ENCODE measurements at places on chromosomes 3 and 15.

GRCh38 chr3:46701181-46701939 lies at the start of gene TMIE:
TSS of gene TMIE (plus strand) at chr3:46701392. CDS start at chr3:46701488, 96 bp downstream.
- no peak for DNase-seq

DNA sequence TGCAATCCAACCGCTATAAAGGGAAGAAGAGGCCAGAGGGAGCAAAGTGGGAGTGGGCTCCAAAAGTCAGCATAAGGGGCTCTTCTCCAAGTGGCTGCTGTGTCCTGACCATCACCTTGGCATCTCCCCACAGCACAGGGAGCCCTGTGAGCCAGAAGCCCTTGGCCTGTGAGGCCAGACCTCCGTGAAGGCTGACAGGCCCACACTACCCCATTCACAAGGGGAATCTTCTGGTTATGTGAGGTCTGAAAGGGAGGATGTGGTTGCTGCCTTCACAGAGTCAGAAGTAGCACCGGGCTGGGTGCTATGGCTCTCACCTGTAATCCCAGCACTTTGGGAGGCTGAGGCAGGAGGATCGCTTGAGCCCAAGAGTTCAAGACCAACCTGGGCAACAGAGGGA lies 2.6 kb upstream of the ULK3 start:
- DNase-seq: no peak

DNA sequence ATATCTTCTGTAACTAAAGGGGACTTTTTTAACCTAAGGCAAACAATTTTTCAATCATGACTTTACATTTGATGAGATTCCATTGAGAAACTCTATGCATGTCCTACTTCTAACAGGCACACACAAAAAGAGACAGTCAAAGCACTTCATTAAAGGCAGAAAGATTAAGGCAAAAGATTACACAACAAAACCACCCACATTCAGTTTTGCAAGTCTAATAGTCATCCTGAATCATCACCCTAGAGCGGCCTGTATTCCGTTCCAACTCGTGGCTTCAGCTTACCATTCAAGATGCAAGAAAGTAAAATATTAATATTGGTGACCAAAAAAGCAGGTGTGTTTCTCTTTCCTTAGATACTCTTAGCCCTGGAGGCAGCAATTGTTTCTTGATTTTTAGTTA lies 205.9 kb downstream of the P3H2 start:
- no peak for DNase-seq

- no peak for DNase-seq
Observed at GRCh38 chr3:48459773-48460516, 13.4 kb downstream of the ATRIP start.

DNA sequence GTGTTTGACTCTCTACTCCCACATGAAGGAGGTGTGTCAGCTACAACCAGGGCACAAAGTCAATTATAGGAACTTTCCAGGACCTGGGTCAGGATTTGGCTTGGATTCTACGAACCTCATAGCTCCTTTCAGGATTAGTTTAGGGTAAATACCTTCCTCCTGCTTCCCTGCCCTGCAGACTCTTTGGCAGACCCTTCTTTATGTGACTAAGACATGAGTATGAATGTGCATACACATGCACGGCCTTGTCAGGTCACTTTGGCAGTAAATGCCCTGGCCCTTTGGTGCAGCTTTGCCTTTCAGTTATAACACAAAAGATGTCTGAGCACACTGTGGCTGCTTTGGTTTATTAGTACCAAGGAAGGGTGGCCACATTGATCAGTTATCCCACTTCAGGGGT lies 68.9 kb downstream of the GHSR start:
- no peak for DNase-seq

DNA sequence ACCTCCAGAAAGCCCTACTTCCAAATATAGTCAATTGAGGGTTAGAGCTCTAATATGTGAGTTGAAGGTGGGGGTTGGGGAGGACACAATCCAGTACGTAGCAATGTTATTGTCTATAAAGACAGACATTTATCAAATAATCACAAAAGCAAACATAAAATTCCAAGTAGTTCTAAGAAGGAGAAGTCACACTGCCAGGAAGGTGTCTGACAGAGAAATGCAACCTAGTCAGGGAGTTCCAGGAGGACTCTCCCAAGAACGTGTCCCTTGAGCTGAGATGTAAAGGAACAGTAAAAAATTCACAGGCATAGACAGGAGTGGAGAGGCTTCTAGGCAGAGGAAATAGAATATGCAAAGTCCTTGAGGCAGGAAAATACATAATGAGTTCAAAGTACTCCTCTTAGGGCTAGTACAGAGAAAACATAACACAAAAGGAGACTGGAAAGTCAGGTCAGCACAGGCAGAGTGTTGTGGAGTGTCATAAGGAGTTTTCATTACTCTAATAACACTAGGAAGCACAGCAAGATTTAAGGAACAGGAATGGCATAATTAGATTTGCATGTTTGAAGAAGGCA lies 277.6 kb upstream of the STT3B start:
- no peak for DNase-seq

DNA sequence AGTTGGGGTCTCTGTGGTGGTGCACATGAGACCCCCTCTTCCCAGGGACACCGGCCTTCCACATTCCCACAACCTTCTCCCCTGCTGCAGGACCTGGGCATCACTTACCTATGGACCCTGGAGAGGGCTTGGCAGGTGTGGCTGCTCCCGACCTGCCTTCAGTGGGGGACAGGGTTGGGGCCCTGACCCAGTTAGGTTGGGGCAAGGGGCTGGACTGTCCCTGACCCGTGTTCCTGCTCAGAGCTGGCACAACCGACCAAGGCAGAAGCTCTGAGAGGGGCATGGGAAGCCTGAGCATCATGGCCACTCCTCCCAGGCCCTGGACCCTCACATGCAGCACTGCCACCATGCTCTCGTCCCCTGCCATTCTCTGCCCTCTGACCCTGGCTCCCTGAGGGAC lies 6.1 kb downstream of the NBEAL2 start:
- DNase-seq: no peak

DNA sequence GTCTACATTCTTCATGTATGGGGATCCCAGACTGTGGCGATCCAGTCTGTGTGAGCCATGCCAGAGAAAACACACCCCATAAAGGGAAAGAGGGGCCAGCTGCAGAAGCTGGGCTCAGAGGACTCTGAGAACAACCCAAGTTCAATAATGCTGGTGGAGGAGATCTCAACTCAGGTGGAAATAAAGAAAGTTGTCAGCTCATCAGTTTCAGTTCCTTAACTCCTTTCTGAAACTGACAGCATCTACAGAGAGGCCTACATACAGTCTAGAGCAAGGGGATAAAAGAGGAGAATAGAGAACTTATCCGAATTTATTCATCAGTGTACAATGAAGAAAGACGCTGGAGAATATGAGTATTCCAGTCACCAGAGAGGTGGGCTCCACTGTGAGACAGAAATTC lies 77.0 kb downstream of the NTRK3 start:
- no peak for DNase-seq

GRCh38 chr15:62896969-62897486 lies 145.5 kb upstream of the TPM1 start:
- no peak for DNase-seq

GRCh38 chr3:54053211-54053610 lies 69.1 kb upstream of the CACNA2D3 start:
- no peak for DNase-seq

- no peak for DNase-seq
Observed at GRCh38 chr3:4680871-4681300, 187.7 kb downstream of the ITPR1 start.

DNA sequence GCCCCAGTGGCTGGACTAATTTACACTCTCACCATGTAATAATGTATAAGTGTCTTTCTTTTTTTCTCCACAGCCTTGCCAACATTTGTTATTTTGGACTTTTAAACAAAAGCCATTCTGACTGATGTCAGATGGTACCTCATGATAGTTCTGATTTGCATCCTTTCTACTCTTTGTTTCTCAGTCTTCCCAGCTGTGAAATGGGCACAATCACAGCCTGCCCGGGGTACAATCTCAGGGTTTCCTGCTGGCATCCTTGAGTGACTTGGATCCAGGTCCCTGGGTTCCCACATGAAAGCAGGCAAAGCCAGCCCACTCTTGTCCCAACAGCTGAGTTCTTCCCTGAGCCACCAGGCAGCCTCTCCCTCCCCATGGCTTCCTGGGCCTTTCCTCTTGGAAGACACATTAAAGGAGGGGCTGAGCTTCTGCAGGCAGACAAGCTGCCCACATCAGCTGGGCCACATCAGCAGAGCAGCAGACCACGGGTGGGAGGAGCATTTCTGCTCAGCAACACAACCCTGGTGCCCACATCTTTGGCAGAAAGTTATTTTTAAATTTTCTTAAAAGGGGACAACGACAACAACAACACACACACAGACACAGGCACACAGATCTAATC lies 82.0 kb downstream of the MYLK start:
- DNase-seq: no peak

DNA sequence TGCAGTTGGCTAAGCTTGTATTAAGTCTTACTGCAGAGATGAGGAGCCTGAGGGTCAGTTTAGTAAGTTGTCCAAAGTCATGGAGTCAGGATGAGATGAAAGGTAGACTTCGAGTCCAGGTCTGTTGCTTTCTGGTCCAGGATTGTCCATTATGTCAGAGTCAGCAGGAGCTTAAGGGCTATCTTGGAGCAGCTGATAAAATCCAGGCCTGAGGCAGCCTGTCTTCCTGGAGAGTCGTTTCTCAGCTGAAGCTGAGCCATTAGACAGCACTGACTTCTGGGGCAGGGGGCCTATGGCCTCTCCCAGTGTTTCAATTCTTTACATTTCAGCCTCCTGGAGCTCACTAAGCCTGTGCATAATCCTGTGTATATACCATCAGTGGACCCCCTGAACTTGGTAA lies 219.5 kb upstream of the GAP43 start:
- no peak for DNase-seq

DNA sequence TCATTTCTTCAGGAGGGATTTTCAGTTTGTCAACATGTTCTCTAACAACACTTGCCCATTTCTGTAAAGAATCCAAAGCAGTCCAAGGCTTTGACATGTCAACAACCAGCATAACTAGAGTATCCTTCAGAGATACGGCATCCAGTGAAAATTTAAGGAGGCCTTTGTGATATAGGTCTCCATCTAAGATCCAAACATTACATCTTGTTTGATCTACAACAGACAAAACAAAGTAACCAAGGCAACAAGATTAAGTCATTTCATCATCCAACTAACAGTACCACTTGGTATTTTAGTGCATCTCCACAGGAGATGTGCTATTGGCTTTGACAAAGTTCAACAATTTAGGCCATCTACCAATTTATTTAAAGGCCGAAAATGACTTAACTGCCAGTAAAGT lies 25.8 kb downstream of the DYNC1LI1 start:
- no peak for DNase-seq

GRCh38 chr3:105801397-105801796 lies 67.4 kb downstream of the CBLB start:
- no peak for DNase-seq

DNA sequence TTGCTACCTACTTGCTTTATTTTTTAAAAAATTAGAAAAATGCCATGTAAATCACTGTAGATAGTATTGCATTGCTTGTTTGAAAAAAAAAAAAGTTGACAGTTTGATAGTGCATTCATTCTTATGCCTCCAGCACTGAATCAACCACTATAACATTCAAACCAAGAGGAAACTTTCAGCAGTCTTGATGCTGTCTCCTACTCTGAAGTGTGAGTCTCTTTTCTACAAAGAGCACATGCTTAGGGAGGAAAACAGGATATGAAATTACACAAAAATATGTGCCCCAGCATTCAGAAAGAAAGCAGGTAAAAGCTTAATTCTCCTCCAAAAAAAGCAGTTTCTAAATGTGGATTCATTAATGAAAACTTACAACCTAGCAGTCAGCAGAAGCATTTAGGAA lies 78.3 kb downstream of the ZBTB20 start:
- DNase-seq: no peak

GRCh38 chr3:79973482-79973881 lies 205.7 kb upstream of the ROBO1 start:
- DNase-seq: no peak

DNA sequence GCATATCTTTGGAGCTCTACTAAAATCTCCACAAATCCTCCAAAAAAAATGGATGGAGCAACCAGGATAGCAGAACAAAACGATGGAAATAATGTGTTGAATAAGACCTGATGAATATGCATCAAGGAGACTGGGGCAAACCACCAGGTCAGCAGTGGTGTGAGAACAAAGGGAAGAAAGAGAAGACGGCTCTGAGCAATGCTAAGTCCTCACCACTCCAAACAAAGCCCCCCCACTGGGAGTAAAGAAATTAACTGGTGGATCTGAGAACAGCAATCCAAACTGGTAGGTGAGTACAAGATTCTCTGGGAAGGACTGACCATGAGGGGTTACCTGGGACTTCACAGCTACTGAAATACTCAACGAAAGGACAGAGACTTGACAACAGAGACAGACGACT lies 977.3 kb downstream of the TBL1XR1 start:
- DNase-seq: no peak

DNA sequence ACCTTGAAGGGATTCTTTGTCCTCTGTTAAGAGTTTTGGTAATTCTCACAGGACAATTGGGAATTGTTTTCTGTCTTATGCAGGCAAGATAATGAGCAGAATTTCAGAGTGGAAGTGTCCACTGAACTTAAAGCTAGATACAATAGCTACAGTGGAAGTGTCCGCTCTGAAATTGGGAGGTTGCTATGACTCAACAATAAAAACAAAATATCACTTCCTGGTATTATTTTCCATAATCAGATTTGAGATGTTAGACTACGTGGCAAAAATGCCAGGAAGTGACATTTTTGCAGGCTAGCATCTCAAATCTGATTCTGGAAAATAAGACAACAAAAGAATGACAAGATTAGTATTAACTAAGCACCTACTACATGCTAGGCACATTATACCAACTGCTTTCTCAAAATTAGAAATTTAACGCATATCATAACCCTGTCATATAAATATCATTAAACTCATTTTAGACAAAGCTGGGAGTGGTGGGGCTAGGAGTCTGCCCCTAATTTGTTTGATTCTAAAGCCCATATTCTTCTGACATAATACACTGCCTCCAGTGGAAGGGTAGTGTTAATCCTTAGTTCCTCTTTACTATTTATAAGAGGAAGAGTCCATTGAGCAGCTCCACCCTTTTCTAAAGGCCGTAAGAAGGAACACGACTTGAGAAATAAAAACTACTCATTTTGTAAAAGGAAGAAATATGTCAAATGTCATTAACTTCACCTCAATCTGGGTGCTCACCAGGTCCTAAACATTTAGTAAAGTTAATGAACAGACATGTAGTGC lies 266.9 kb upstream of the STT3B start:
- DNase-seq: no peak

DNA sequence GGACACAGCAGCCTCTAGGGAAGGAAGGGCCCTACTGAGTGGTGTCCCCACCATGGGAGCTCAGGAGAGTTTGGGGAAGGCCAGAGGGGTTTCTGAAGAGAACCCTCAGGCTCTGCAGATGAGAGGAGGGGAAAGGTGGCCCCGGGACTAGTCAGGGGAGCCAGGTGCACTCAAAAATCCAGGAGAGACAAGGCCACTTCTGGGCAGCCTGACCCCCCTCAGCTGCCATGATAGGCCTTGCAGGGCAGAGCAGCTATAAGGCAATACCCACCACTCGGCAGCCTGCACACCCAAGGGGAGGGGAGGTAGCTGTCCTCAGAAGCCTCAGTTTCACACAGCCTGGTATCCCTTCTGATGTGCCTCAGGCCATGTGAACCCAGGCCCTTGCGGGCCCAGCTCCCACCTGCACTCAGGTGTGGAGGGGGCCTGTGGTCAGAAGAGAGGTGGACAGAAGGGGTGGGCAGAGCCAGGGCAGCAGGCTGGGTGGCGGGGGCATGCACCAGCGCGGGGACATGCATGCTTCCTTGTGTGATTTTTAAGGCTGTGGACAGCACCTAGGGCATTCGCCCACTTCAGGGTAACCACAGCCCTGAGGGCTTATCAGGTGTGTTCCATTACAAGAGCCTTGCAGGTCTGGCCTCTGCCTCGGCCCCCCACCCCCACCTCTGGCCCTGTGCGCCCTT lies 34.6 kb downstream of the SRPRB start:
- no peak for DNase-seq

- no peak for DNase-seq
Observed at GRCh38 chr3:123347691-123348264, 101.1 kb downstream of the ADCY5 start.

Measured in NCI-H1092 (cell line).